ENCODE measurements at places on chromosomes 3 and 15. TPM values are rescaled to one million over a fixed set of nuclear protein-coding genes. Genes with fewer than 3 reads are reported as not detected.

Gene TMC3
- 0.03 TPM for total RNA-seq

Gene NLGN1
- 1.5 TPM for total RNA-seq

Gene GCSAM
- total RNA-seq = not detected

Gene FBXL22
- total RNA-seq = 0.40 TPM

Gene EXOSC7
- 13.3 TPM for total RNA-seq

Gene ZPLD1
- 0.18 TPM for total RNA-seq

Gene C3orf49
- total RNA-seq = not detected

Gene A4GNT
- 1.2 TPM for total RNA-seq

Gene PIGBOS1
- 8.0 TPM for total RNA-seq

Gene CCDC80
- total RNA-seq = 6.1 TPM

Gene GOLGA6A
- total RNA-seq = not detected

GRCh38 chr15:52241489-52241888 is 50.3 kb upstream of the GNB5 start:
- no peak overlapping the region for H3K4me3 ChIP-seq
- no peak overlapping the region for H3K27ac ChIP-seq
- H3K4me1 ChIP-seq = no peaks in the 10 kb centered on the region

DNA sequence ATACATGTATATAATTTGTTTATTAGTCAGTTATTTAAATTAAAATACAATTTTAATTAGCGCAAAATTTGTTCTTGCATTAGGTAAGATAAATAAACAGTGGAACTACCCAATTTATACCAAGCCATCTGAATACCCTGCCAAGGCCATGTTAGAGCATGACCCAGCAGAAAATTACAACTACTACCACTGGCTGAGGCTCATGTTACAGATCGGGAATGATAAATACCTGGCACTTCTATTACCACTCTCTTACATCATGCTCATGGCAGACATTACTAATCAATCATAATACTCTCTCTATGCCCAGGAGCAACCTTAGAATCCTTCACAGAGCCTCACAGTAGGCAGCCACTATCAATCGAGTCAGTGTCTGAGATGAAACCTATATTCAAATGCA is 21.2 kb upstream of the LMOD3 start:
- no peaks in the 10 kb centered on the region for H3K36me3 ChIP-seq
- H3K27ac ChIP-seq = no peak overlapping the region
- DNase-seq = no peak
- no peaks in the 10 kb centered on the region for H3K27me3 ChIP-seq
- no peak overlapping the region for H3K4me3 ChIP-seq

- no peaks in the 10 kb centered on the region for H3K4me1 ChIP-seq
- DNase-seq = no peak
- H3K4me3 ChIP-seq = no peak overlapping the region
- no peaks in the 10 kb centered on the region for H3K36me3 ChIP-seq
- no peaks in the 10 kb centered on the region for H3K27me3 ChIP-seq
Measured at GRCh38 chr3:33877187-33877586, 78.8 kb downstream of the PDCD6IP start.

- H3K27me3 ChIP-seq = no peaks in the 10 kb centered on the region
- H3K4me1 ChIP-seq = no peaks in the 10 kb centered on the region
- H3K27ac ChIP-seq = no peak overlapping the region
- H3K36me3 ChIP-seq = peaks cover 18% of the 10 kb centered on the region
Measured at GRCh38 chr3:53116956-53117355, 13.3 kb downstream of the RFT1 start.

GRCh38 chr3:156149876-156150275 is 29.5 kb downstream of the KCNAB1 start:
- DNase-seq = no peak
- no peaks in the 10 kb centered on the region for H3K27me3 ChIP-seq
- peaks cover 9% of the 10 kb centered on the region for H3K4me1 ChIP-seq
- H3K4me3 ChIP-seq = no peak overlapping the region

GRCh38 chr3:46368569-46368968 is 2.2 kb upstream of the CCR5 start:
- no peak overlapping the region for H3K4me3 ChIP-seq
- no peak overlapping the region for H3K27ac ChIP-seq
- no peaks in the 10 kb centered on the region for H3K27me3 ChIP-seq

DNA sequence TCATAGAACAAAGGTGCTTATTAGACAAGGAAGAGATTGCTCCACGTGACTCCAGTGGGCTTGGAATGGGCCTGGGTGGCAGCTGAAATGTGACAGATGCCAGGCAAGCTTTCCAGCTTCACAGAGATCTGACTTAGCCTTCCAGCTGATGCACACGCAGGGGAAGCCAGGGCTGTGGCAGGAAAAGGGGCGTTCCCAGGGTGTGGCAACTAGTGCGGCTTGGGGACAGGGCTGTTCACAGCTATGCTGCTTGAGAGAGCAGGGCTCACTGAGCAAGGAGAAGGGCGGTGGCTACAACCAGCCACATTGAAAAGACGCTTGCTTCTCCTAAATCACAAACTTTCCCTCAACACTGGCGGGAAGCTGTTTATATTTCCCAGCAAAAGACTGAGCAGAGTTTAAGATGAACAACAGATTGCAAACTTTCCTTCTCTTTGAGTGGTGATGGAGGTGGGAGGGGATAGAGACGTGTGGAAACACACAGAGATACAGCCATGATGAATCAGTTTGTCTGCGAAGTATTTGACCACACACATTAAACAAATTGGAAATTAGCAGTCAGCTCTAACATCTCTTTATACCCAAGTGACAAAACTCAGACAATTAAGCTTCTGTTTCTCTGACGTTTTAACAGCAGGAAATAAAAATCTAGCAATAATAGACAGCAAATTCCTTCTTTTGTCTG is 127.5 kb downstream of the BDH1 start:
- DNase-seq = no peak
- no peaks in the 10 kb centered on the region for H3K36me3 ChIP-seq
- no peaks in the 10 kb centered on the region for H3K27me3 ChIP-seq
- no peak overlapping the region for H3K4me3 ChIP-seq

- H3K27ac ChIP-seq = no peak overlapping the region
- no peaks in the 10 kb centered on the region for H3K36me3 ChIP-seq
- no peaks in the 10 kb centered on the region for H3K27me3 ChIP-seq
Measured at GRCh38 chr15:43239732-43240491, 19.1 kb upstream of the EPB42 start.

- H3K27me3 ChIP-seq = no peaks in the 10 kb centered on the region
- peaks cover 4% of the 10 kb centered on the region for H3K4me1 ChIP-seq
- H3K36me3 ChIP-seq = no peaks in the 10 kb centered on the region
- H3K27ac ChIP-seq = no peak overlapping the region
- no peak overlapping the region for H3K4me3 ChIP-seq
Measured at GRCh38 chr15:78563092-78563491, 2.2 kb upstream of the CHRNA5 start.

GRCh38 chr3:64410226-64410625 is 185.0 kb upstream of the PRICKLE2 start:
- no peak overlapping the region for H3K27ac ChIP-seq
- no peaks in the 10 kb centered on the region for H3K36me3 ChIP-seq
- DNase-seq = no peak
- H3K27me3 ChIP-seq = no peaks in the 10 kb centered on the region
- peaks cover 3% of the 10 kb centered on the region for H3K4me1 ChIP-seq
- H3K4me3 ChIP-seq = no peak overlapping the region

DNA sequence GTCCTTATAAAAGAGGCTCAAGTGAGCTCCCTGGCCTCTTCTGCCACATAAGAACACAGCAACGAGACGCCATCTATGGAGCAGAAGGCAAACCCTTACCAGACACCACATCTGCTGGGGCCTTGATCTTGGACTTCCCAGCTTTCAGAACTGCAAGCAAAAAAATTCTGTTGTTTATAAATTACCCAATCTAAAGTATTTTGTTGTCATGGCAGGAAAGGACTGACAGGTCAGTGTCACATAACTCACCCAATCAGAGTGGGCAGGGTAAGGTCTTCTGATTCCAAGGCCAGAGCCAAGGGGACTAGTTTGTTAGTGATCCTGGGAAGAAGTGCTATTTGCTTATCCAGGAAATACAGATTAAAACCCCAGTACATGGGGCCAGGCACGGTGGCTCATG is 98.9 kb downstream of the HMG20A start:
- no peaks in the 10 kb centered on the region for H3K4me1 ChIP-seq
- no peaks in the 10 kb centered on the region for H3K36me3 ChIP-seq
- no peaks in the 10 kb centered on the region for H3K27me3 ChIP-seq
- no peak overlapping the region for H3K27ac ChIP-seq

- H3K4me1 ChIP-seq = no peaks in the 10 kb centered on the region
- H3K27ac ChIP-seq = no peak overlapping the region
- no peak for DNase-seq
- no peaks in the 10 kb centered on the region for H3K36me3 ChIP-seq
- no peak overlapping the region for H3K4me3 ChIP-seq
Measured at GRCh38 chr15:49987198-49987785, 131.7 kb downstream of the ATP8B4 start.

GRCh38 chr3:53357458-53357857 is 10.1 kb upstream of the DCP1A start:
- no peaks in the 10 kb centered on the region for H3K27me3 ChIP-seq
- no peak overlapping the region for H3K4me3 ChIP-seq

DNA sequence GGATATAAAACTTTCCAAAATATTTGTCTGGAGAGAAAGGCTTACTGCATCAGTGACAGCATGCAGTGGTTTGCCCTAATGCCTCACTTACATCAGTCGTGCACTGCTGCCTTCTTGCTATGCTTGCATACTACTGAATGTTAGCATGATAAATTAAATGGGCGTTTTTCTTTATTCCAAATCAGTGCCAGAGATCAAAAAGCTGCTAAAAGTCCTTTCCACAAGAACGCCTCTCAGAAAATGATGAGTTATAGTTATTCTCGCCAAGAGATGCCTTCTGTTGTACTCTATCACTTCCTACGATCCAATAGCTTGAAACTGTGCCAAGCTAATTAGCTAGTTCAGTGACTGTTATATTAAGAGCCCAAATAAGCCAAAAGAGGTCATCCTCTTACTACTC is 345.8 kb upstream of the ROBO2 start:
- no peak for DNase-seq
- H3K4me3 ChIP-seq = no peak overlapping the region
- no peaks in the 10 kb centered on the region for H3K27me3 ChIP-seq
- no peaks in the 10 kb centered on the region for H3K4me1 ChIP-seq
- H3K36me3 ChIP-seq = no peaks in the 10 kb centered on the region

- H3K4me1 ChIP-seq = peaks cover 39% of the 10 kb centered on the region
- no peaks in the 10 kb centered on the region for H3K27me3 ChIP-seq
- no peaks in the 10 kb centered on the region for H3K36me3 ChIP-seq
- peak overlapping the region; percentile 74 for H3K27ac ChIP-seq
Measured at GRCh38 chr3:172096881-172097420, 57.6 kb downstream of the FNDC3B start.

All from pancreas (tissue), 10 donors.